SHP77 (cell line): ENCODE measurements at places on chromosomes 13 and 19.

GRCh38 chr19:54376610-54377285, 12.0 kb upstream of the LAIR1 start:
- DNase-seq = no peak

DNA sequence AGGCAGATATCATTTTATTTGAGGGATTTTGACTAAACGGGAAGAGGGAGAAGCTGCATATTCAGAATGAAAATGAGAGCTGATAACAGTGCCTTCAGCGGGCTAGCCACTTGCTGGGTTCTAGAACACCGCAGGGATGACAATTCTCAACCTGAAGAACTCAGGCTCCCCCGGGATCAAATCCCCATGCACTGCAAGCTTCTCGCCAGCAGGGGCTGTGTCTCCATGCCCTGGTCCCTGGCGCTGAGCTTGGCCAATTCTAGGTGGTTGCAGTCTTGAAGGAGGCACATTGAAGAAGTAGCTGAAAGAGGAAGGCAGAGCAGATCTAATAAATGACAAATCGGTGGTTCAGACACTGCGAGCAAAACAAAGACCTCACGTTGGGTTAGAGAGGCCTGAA, 128.7 kb downstream of the UQCRFS1 start:
- peak; percentile 1 for DNase-seq

DNA sequence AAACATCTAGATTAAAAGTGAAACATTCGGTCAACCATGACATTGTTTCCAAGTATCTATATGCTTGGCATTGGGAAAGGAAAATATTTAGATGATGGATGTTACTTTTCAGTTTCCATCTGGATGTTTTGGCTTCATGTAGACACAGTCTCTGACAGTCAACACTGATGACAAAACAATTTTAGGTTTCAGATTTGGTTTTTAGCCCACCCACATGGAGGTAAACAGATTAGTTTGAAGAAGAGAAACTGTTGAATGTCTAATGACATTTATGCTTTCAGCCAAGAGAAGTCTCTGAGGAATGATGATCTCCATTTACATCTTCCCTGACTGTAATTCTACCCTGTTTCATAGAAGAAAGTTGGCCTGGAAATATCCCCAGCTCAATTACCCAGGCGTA, 379.1 kb downstream of the SLITRK6 start:
- no peak for DNase-seq

DNA sequence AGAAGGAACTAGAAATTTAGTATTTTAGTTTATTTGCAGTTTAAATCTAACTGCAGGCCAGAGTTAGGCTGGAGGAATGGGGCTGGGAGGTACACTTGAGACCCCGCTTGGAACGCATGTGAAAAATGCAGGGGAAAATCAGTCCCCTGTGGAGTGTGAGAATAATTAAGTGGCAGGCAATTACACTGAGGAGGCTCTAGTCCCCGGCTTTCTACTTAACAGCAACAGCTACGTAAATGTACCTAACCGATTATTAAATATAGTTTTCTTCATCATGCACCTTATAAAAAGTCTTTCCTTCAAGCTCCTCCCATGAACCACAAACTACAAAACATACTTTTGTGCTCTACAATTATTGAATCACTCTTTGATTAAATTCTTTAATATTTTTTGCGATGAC, 804 bp downstream of the ZNF708 start:
- no peak for DNase-seq

DNA sequence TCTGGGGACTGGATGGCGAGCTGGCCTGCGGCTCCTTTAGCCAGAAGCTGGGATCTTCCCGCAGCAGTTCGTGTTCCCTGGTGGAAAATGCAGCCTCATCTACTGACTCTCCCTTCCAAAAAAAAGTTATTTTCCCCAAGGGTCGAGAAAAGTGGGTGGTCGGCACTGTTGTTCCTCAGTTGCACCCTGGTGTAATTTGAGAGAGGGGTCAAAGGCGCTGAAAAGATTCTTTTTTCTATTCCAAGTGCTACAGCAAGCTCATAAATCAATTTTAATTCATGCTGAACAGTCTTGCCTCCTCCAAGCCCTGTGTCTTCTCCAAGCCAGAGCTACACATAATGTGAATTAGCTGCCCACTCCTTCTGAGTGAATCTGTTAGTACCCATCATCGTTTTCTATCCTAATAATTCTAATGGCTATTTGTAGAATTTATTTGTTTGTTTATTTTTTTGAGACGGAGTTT, 774 bp downstream of the SLC25A15 start:
- no peak for DNase-seq

DNA sequence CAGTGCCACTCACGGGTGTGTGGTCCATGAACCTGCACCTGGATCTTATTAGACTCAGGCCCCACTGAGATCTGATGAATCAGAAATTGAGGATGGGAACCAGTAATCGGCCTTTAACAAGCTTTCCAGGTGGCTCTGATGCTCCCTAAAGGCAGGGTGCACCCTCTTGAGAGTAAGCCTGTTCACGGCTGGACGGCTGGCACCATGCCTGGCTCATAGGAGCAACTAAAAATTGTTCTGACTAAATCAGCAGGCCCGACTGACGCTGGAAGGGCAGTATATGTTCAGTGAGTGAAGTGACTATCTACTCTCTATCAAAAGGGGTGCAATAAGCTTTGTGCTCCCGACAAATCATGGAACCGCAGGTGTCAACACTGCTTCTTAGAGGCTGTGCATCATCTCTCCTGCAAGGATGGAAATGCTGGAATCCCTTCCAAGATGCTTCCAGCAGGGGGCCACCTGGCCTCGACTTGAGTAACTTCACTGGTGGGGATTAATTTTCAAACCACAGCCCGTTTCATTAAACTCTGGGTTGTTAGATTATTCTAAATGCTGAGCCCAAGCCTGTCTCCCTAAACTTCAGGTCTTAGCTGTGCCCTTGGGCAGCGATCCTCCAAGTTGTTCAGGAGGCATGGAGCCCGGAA, 28.4 kb downstream of the TMTC4 start:
- peak; percentile 43 for DNase-seq

DNA sequence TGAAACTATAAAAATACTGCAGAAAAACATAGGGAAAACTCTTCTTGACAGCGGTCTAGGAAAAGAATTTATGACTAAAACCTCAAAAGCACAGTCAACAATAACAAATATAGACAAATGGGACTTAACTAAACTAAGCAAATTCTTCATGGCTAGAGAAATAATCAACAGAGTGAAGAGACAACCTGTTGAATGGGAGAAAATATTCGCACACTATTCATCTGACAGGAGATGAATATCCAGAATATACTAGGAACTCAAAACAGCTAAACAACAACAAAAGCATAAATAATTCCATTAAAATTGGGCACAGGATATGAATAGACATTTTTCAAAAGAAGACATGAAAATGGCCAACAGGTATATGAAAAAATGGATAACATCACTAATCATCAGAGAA, 303.6 kb upstream of the PRR20A start:
- DNase-seq = no peak

DNA sequence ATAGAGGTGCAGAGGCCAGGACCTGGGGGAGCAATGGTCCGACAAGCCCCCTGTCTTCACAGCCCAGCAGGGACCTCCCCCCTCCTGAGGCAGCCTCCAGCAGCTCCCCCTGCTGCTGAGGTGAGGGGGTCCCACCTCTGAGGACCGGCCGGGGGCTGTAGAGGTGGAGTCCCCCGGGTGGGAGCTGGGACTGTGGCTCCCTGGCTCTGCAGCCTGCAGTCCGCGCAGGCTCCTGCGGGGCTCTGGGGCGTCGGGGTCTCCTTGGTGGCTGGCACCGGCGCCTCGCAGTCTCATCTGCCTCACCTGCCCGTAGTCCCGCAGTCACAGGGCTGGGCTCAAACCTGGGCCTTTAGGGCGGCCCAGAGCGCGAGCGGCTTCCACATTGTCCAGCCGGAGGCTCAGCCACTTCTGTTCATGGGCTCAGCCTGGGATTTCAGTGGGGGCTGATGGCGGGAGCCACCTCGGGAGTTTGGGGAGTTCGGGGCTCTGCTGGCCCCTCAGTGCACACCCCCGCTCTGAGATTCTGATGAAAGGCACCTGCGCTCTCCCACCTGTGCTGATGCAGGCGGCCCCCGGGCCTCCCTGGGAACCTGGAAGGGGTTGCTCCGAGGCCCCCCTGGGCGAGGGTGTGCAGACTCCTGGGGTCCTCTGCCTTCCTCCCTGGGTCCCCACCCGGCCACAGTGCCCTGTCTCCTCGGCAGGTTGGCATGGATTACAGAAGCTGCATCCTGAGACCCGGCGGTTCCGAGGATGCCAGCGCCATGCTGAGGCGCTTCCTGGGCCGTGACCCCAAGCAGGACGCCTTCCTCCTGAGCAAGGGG, 7.0 kb upstream of the ZNF554 start:
- no peak for DNase-seq

DNA sequence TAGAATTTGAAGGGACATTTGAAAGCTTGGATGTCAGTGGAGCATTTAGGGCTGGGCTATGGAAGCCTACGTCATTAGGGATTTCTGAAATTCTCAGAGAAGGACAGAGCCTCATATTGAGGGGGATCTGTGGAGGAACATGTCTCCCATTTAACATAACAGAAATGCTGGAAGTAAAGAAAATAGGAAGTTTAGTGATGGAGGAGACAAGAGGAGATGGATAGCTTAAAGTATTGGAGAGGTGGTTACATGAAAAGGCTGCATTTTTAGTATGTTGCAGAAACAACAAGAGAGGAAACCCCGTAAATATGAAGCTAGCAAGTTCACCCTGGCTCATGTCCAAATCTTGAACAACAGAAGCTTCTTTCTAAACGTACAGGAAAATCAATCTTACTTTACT, 24.4 kb downstream of the LIG4 start:
- DNase-seq = no peak

- DNase-seq = no peak
Observed at GRCh38 chr13:48892053-48892687, 83.5 kb upstream of the FNDC3A start.

- DNase-seq = peak; percentile 4
Observed at GRCh38 chr19:14632286-14632685, 42.4 kb downstream of the ADGRE3 start.

DNA sequence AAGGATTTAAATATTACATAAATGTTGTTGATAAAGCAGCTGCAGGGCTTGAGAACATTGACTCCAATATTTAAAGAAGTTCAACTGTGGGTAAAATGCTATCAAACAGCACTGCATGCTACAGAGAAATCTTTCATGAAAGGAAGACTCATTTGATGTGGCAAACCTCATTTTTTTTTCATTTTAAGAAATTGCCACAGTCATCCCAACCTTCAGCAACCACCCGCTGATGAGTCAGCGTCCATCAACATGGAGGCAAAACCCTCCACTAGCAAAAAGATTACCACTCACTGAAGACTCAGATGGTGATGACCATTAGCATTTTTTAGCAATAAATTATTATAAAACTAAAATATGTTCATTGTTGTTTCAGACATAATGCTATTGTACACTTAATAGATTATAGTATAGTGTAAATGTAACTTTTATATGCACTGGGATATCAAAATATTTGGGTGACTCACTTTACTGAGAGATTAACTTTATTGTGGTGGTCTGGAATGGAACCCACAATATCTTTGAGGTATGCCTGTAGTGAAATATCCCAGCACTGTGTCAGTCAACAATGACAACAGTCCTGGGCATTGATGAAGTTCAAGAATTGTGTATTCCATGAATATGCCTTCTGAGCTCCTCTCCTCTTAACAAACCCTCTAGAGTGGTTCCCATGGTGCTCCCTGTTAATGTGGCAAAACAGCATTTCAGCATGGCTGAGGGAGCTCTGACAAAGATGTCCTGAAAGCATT, 52.4 kb upstream of the SOX21 start:
- DNase-seq = no peak

DNA sequence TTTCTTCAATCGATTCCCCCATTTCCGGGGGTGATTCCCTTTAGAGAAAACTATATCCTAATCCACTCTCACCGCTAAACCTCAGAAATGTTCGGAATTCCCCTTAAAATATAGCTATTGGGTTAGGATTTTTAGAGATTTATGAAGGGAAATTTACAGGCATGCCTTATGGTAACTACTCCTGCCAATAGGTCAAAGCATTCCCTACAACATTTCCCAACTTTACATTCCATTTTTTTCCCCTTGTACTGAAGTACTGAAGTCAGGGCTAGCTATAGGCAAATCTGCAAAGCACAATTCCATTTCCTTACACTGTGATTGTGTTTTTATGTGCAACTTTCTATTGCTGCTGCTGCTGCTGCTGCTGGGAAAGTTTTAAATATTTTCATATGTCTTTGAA, 2.1 kb downstream of the EDNRB start:
- no peak for DNase-seq

- no peak for DNase-seq
Observed at GRCh38 chr19:47615230-47615629, 6.3 kb downstream of the BICRA start.

DNA sequence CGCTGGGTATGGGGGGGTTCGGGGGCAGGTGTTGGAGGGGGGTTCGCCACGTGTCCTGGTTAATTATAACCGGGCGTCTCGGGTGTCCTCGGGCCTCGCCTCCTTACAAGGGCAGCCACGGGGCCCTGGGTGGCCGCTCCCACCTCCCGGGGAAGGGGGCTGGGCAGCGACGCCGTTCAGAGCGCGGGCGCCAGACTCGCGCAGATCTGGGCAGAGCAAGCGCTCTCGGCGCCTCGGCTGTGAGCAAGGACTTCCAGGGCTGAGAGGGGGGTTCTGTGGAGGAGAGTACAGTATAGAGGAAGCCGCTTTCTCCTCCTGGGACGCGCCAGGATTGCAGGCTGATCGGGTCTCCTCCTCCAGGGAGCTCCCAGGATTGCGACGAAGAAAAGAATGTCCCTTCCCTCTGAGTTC, 1.0 kb upstream of the CKM start:
- no peak for DNase-seq
